Fibroblast of lung (primary cell): ENCODE measurements at places on chromosomes 12 and 14. TPM values are rescaled to one million over a fixed set of nuclear protein-coding genes. Genes with fewer than 3 reads are reported as not detected.
A peak's percentile ranks its signal among the peaks of the same experiment; 100 is the strongest.

The VDR gene
- total RNA-seq = 9.8 and 16.2 TPM in 2 replicates

The SIX4 gene
- total RNA-seq = 9.2 and 18.3 TPM in 2 replicates

The SYT1 gene
- total RNA-seq = 0.51 and 2.1 TPM in 2 replicates

The MYF5 gene
- total RNA-seq = not detected in 2 replicates

The KRT73 gene
- not detected in 2 replicates for total RNA-seq

The SPIC gene
- not detected in 2 replicates for total RNA-seq

The DIO2 gene
- 0.77 and 3.3 TPM in 2 replicates for total RNA-seq

The NRIP2 gene
- under 0.01 and 0.17 TPM in 2 replicates for total RNA-seq

The CRY1 gene
- 8.0 and 9.6 TPM in 2 replicates for total RNA-seq

GRCh38 chr14:85534458-85535293, 4.7 kb downstream of the FLRT2 start:
- peak; percentile 26 for DNase-seq

- no peak for DNase-seq
Measured at GRCh38 chr14:81511111-81511904, 22.3 kb downstream of the SEL1L start.

GRCh38 chr14:75886636-75887348, 95.0 kb downstream of the TGFB3 start:
- DNase-seq = no peak

GRCh38 chr12:95424271-95424994, 49.5 kb upstream of the METAP2 start:
- no peak for DNase-seq

- no peak for DNase-seq
Measured at GRCh38 chr12:43852744-43853143, 16.9 kb downstream of the TMEM117 start.

DNA sequence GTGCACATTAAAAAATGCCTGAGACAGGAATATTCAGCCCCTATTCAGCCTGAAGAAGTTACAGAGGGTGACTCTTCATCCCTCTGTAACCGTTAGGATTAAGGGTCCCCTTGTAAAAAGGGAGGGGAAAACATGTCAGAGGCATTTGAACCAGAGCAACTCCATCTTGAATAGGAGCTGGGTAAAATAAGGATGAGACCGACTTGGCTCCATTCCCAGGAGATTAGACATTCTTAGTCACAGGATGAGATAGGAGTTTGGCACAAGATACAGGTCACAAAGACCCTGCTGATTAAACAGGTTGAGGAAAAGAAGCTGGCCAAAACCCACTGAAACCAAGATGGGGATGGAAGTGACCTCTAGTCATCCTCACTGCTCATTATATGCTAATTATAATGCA, 19.9 kb upstream of the MDM1 start:
- no peak for DNase-seq

GRCh38 chr12:51970904-51971646, 19.6 kb downstream of the ACVR1B start:
- peak; percentile 23 for DNase-seq

DNA sequence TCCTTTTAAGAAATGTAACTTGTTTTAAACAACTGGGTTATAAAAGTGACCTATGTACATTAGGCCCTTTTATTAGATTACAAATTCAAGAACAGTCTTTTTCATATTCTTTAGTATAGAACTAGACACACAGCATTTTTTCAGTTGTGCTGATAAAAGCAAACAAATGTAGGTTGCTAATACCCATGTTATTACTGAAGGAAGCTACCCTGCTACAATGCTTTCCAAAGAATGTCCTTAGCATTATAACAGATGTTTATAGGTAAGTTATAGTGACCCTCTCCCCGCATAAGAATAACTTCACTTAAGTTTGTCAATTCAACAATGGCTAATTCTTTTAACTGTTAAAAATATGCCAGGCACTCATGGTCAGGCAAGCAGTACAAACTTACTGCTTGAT, 17.9 kb downstream of the RTRAF start:
- no peak for DNase-seq

DNA sequence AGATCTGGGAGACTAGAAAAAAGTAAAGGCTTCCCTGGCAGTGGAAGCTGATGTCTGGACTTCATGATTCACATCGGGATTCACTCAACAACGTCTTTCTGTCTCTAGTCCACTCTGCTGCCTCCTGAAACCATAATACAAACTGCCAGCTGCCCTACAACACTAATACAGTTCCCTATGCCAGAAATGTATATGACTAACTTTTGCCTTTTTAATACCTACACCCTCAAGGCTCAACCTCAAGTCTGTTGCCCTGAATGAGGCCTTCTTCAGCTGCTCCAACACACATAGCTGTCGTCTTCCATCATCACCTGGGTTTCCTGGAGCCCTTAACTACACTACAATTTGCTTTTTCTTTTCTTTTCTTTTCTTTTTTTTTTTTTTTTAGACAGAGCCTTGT, 182.7 kb upstream of the BCL2L14 start:
- no peak for DNase-seq

DNA sequence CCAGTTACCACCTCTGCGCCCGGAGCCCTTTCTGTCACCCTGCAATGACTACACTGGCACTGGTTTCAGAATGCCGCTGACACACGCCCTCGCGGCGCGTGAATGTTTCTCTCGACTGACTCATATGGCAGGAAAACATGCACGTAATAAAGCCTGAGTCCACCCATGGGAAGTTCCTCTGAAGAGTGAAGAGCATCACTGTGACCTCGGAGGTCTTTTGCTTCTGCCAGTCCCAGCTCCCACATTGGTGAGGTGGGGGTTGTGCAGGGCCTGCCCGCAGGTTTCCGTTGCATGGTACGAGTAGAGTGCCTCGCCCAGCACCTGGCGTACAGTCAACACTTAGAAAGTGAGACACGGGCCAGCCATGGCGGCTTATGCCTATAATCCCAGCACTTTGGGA, 11.1 kb upstream of the SLC6A12 start:
- no peak for DNase-seq

GRCh38 chr12:122996188-122996601, 15.7 kb downstream of the ARL6IP4 start:
- DNase-seq = no peak

DNA sequence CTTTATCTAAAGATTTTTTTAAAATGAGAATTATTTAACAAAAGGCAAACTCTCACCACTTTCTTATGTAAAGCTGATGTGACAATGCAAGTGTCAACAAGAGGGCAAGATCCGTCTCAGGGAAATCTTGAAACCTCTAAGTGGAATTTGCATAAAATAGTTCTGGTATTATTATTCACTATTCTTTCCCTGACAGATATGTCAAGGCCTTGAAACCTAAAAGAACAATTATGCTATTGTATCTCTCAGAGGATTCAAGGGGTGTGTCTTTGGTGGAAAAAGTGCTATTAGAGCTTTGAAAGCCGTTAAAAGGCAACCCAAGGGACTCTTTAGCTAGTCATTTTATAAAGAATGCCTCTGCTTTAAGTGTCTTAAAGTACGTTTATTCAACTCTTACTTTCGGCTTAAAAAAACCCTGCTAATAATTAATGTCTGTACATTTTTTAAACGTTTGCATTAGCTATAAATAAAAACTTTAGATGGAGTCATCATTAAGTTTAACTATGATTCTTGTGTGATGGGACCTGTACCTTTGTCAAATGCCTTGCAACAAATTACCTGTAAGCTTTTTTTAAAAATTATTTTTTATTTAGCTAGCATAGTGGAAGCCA, 585.5 kb downstream of the VRK1 start:
- no peak for DNase-seq

- DNase-seq = no peak
Measured at GRCh38 chr14:85391455-85391854, 138.5 kb upstream of the FLRT2 start.

DNA sequence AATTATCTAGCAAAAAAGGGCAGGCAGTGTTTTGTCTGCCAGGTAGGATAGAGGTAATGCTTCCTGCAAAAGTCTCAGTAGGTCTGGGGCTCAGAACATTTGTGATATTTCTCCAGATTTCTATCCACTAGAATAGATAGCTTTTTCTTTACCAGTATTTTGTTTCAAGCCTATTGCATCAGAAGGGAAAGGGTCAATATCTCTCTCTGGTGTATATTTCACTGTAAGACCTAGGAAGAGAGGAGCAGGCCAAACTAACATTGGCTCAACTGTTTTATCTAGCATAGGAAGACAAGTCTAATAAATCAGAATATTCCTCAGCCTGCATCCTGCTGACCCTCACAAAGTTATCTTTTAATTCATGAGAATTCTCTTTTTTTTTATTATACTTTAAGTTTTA, 106.7 kb upstream of the DAAM1 start:
- DNase-seq = no peak

GRCh38 chr12:103560604-103561101, 26.4 kb upstream of the STAB2 start:
- peak; percentile 88 for DNase-seq

- DNase-seq = no peak
Measured at GRCh38 chr12:124463341-124463921, 104.0 kb downstream of the NCOR2 start.
